ENCODE measurements at places on chromosomes 4 and X.

- no peak for DNase-seq
Measured at GRCh38 chr4:123068081-123068480, 145.7 kb upstream of the NUDT6 start.

GRCh38 chr4:106316773-106317409 is 541 bp downstream of the AIMP1 start:
- DNase-seq, result peak; percentile 15

GRCh38 chr4:44447563-44448504 is 775 bp downstream of the KCTD8 start:
- DNase-seq, result no peak

GRCh38 chr4:16884673-16885460 is 13.6 kb downstream of the LDB2 start:
- DNase-seq, result no peak

- DNase-seq, result no peak
Measured at GRCh38 chr4:89664521-89664920, 172.4 kb downstream of the SNCA start.

DNA sequence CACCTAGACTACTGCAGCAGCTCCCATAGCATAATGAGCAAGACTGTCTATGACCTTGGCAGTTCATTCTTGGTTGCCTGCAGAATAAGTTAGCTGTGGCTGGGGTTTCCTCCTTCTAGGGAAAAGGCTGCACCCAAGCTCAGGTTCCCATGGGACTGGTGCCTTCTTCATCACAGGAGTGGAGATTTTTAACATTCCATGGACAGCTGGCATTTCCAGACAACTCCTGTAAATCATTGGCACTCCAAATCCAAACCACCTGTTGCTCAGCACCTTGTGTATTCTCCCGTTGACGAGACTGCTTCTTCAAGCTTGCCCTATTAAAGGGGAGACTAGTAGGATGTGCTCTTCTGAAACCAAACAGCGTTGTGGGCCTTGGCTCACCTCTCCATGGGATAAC is 7.8 kb upstream of the NUP54 start:
- DNase-seq, result no peak

DNA sequence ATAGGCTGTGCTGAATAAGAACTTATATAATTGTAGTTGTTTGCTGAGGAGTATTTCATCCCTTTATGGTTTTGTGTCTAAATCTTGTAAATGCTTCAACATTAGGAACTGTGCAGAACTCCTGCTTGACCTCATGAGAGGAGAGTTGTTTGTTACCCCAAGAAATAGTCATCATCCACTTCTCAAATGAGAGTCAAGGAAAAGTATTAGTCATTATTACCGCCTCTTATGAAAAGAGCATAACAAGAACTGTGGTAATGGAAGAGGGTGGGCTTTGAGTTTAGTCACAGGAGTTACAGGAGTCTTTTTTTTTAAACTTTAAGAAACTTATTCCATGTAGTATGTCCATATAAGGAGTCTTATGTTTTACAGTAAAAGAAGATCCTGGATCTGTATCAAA is 132.9 kb downstream of the RAP1GDS1 start:
- DNase-seq, result no peak

DNA sequence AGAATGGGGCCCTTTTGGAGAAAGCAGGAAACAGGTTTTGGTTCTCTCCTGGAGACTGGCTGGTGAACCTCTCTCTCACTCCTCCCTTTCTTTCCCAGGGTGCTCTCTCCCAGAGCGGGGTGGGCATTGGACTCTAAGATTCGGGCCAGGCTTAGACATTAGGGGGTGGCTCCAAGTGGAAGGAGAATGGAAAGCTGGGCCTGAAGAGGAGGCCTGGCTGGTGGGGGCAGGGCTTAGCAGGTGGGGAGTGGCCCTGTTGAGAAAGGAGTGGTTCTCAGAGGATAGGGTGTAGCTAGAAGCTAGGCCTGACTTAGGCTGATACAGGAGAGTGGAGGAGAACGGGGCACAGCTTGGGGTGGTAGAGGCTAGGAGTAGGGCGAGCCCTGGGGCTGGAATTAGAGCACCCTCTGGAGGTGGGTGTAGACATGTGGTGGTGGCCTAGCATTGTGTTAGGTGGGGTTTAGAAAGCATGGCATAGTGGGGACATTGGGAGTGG is 5.7 kb downstream of the PLP2 start:
- DNase-seq, result no peak

GRCh38 chr4:78512357-78512920 is 39.1 kb upstream of the ANXA3 start:
- DNase-seq, result no peak

DNA sequence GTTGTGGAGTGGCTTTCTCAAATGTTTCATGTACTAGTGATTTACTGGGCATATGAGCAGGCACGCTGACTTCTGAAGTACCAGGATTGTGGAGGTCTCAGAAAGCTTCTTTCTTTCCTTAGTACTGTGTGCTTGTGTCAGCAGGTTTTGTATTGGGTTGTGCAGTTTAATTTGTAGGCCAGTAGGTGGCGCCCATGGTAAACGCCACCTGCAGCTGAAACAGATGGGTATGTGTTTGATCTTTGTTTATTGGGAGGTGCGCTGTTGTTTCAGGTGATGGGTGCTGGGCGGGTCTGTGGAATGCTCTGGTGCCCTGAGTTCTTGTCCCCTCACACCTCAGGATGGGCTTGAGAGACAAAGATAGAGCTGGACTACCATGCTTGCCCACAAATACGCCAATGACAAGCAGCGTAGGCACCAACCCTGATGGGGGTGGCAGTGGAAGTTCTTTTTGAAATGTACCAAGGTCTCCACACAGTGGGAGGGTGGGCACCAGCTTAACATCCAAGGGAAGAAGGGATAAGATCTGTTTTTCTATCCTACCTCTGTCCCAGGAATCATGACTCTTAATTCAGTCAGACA is 141.5 kb downstream of the RPS6KA6 start:
- no peak for DNase-seq

GRCh38 chr4:2360396-2360730 is 58.1 kb downstream of the ZFYVE28 start:
- no peak for DNase-seq

DNA sequence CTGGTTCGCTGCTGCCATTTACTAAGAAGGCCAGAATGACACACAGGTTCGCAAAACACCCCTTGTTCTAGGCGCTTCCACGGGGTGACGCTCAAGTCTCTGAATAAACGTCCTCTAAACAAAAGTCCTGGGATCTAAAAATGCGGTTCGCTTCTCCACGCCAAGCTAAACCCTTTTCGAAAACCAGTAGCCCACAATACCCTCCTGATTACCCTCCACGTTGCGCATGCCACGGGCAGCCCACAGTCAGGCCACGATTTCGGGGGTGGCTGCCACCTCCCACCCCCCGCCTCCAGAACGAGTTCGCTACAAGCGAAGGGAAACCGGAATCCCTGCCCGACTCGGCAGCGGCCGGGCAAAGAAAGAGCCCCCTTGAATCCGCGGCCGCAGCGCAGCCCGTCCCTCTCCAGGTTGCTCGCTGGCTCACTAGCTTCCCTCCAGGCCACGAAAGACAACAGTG is 423 bp downstream of the RPL39 start:
- peak; percentile 35 for DNase-seq

DNA sequence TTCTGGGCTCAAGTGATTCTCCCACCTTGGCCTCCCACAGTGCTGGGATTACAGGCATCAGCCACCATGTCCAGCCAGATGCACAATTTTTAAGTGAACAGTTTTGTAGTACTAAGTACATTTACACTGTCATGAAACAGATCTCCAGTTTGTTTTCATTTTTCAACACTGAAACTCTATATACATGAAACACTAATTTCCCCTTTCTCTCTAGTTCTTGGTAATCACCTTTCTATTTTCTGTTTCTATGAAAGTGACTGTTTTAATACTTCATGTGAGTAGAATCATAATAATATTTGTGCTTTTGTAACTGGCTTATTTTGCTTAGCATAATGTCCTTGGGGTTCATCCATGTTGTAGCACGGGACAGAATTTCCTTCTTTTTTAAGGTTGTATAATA is 237.4 kb downstream of the CAMK2D start:
- no peak for DNase-seq

- no peak for DNase-seq
Measured at GRCh38 chr4:73034896-73035295, 34.6 kb downstream of the COX18 start.

DNA sequence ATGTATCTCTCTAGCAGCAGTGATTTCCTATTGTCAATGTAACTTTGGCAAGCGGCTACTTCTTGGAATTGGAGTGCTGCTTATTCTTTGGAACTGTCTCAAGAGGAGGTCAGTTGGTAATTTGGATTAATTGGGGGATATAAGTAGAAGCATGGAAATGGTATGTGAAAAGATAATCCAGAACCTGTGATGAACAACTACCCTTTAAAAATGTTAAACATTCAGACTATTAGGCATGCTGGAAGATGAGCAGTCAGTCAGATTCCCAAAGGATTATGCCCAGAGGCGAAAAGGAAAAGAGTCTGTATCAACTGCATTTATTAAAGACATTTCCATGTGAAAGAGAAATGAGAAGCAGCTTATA is 62.5 kb downstream of the SEC24D start:
- DNase-seq, result no peak

- no peak for DNase-seq
Measured at GRCh38 chrX:108160309-108160708, 68.7 kb downstream of the ATG4A start.

DNA sequence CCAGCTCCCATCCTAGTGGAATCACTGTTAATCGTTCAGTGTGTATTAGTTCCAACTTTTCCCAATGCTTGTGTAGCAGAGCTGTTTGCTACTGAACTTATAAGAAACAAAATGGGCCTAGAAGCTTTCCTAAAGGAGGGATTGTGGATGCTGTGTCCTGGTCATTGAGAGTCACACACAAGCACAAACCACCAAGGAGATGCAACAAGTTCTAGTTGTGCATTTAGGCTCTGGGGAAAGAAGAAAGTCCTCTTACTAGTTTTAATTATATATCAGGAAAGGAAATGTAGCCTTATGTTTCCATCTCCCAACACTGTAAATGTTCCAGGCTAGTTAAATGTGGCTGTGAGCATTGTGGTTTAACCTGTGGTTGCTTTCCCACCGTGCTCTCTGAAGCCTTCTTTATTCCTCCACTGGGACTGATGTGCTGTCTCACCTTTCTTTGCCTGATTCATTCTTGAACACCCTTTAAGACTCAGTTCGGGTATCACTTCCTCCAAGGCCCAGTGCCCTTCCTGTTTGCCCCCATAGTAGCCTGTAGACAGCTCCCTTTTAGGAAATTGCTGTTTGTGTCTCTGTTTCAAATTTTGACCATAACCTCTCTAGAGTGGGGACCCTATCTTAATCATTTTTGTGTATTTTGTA is 34.3 kb downstream of the ATP10D start:
- DNase-seq, result no peak

DNA sequence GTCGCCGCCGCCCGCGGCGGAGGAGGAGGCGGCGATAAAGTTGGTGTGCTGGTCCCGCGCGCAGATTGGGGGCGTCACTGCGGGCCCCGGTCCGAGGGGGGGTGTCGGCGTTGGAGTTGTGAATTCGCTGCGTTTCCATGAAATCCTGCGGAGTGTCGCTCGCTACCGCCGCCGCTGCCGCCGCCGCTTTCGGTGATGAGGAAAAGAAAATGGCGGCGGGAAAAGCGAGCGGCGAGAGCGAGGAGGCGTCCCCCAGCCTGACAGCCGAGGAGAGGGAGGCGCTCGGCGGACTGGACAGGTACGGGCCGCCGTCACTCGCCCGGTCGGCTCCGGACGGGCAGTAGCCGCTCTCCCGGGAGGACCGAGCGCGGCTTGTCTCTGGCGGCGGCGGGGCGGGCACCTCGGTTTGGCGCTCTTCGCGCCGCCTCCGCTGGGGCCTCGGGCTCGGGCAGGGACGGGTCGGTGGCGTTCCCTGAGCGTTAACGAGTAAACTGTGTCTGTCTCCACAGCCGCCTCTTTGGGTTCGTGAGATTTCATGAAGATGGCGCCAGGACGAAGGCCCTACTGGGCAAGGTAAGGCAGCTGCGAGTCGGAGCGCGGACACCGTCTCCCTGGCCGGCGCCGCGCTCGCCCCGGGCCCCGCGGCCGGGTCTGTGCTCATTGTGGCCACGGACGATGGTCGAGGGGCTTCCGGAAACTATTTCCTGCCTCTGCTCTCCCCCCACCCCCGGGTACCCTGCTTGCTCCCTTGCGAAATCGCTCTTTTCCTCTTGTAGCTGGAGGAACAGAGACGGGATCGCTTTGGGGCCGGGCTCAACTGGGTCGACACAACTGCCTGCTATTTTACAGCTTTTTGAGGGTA is 658 bp downstream of the KDM6A start:
- DNase-seq, result no peak

DNA sequence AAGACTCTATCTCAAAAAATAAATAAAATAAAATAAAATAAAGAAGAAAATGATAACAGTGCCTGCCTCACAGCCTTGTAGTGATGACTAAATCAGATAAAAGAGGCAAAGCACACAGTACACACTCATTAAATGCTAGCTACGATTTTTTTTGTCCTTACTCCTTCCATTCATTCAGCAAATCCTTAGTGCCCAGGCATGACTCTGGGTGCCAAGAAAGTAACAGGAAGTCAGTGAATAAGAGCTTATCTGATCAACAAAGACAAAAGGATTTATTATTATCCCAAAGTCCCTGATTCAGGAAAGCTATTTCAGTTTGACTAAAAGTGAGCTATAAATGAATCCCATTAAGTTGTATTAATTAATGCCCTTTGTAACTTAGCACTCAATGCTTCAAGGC is 92.7 kb downstream of the SH3KBP1 start:
- DNase-seq, result no peak

DNA sequence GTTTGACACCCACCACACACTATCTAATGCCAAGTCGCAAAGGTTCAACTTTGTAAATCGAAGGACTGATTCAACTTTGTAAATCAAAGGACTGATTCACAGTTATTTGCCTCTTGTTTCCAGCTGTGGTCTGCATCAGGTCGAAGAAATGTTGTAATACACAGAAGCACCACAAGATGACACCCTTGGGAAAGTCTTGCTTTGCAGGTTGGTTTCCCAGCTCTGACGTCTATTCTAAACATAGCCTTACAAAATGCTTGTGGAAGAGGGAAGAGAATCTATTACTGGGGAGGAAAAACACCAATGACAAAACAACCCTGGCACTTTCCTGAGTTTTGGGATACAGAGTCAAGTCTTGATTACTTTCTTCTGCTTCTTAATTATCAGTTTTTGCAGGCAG is 35.3 kb downstream of the SUPT20HL1 start:
- DNase-seq, result peak; percentile 54

- no peak for DNase-seq
Measured at GRCh38 chr4:172740434-172740833, 428.2 kb upstream of the GALNT7 start.

All from right renal cortex interstitium (tissue), 3 donors.